Activated T-helper 1 cell treated with anti-CD3 and anti-CD28 coated beads, Interleukin-12 subunit alpha, Interleukin-12 subunit beta, Interleukin-2, Interleukin-4 antibody, amounts not matched to agents 30 ng/mL and 10 ng/mL and 1 ng/mL, durations not matched to agents 14 hours and 24 hours and 36 hours (primary cell): ENCODE measurements at places on chromosomes 2 and 18. TPM values are rescaled to one million over a fixed set of nuclear protein-coding genes. Genes with fewer than 3 reads are reported as not detected.

IFT172 gene
- total RNA-seq = 13.4 and 13.5 TPM in 2 replicates

SERPINB5 gene
- total RNA-seq = not detected in 2 replicates

DNA sequence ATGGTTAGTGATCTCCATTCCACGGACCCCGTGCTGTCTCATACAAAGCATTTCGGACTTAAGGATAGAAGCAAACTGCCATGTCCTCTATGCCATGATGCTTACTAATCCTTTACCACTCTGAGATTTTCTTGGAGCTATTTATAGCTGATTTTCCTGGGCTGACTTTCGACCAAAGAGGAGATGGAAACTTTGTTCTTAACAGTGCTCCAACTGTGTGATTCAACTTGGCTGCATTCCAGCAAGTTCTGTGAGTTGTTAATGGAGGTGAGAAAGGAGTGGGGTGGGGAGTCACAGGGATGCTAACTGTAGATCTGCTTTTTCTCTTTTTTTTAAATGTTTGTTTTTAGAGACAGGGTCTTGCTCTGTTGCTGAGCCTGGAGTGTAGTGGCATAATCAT lies 45.5 kb upstream of the MSH2 start:
- no peak for DNase-seq
- no peaks in the 10 kb centered on the region for H3K4me1 ChIP-seq
- H3K4me3 ChIP-seq = no peak overlapping the region
- no peaks in the 10 kb centered on the region for H3K27me3 ChIP-seq
- no peak overlapping the region for H3K27ac ChIP-seq

DNA sequence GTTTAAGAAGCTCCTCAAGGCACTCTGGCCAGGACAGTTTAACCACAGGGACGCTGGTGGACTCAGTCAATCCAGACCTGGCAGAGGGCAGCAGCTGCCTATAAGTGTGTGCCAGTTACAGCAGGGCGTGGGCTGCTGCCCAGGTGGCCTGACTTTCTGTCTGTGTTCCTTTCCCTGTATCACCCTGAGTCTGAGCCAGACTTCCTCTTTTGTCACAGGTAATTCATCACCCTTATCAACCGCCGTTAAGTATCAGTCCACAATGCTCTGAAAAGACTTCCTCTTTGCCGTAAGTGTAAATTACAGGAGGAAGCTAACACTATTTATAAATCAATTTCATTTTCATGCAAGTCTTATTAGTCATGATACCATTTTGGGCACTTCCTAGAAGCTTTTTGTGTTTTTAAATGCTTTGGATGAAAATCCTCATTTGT lies 7.0 kb downstream of the LPIN1 start:
- peak overlapping the region; percentile 69 for H3K4me3 ChIP-seq
- DNase-seq = no peak
- no peaks in the 10 kb centered on the region for H3K27me3 ChIP-seq
- H3K4me1 ChIP-seq = peaks cover 85% of the 10 kb centered on the region
- peak overlapping the region; percentile 82 for H3K27ac ChIP-seq

DNA sequence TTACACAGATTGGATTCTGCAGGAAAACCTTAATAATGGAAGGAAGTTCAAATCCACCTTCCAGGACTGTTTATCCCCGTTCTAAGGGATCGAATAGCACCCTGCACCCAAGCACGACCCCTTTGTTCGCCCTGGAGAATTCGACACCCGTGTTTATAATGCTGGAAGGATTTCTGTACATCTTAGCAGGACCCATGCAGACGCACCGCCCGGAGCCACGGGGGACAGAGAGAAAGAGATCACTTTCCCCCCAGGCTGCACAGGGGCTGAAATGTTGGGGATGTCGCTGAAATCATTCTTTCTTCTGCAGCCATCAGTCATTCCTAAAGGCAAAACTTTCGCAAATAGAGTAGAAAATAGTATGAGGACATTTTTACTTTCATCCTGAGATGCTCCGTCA lies 238.7 kb upstream of the SALL3 start:
- no peaks in the 10 kb centered on the region for H3K36me3 ChIP-seq
- DNase-seq = no peak

DNA sequence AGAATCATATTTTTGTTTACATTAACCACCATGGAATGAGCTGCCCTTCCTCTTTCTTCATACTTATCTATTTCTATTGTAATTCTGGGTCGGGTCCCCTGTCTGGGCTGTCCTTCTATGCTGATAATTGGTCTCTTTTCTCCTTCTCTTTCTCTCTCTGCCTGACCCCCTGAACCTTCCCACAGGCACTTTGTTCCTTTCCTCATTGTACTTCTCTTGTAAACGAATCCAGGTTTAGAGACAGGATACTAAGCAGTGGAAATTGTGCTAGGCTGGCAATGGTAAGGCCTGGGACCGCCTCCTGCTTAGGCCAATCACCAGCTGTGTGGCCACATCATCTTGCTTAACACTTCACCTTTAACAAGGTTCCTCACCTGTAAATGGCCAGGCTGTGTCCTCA lies 137.0 kb downstream of the ZNF532 start:
- DNase-seq = no peak
- H3K4me1 ChIP-seq = no peaks in the 10 kb centered on the region
- H3K27me3 ChIP-seq = peaks cover 10% of the 10 kb centered on the region
- H3K27ac ChIP-seq = no peak overlapping the region
- H3K36me3 ChIP-seq = no peaks in the 10 kb centered on the region
- H3K4me3 ChIP-seq = no peak overlapping the region

- no peaks in the 10 kb centered on the region for H3K4me1 ChIP-seq
- no peak for DNase-seq
- H3K27ac ChIP-seq = no peak overlapping the region
- no peaks in the 10 kb centered on the region for H3K36me3 ChIP-seq
- peaks cover 5% of the 10 kb centered on the region for H3K27me3 ChIP-seq
- no peak overlapping the region for H3K4me3 ChIP-seq
Observed at GRCh38 chr2:133271105-133271504, 297.2 kb downstream of the NCKAP5 start.

- H3K4me3 ChIP-seq = peak overlapping the region; percentile 72
- peak overlapping the region; percentile 63 for H3K27ac ChIP-seq
- H3K36me3 ChIP-seq = no peaks in the 10 kb centered on the region
- peaks cover 52% of the 10 kb centered on the region for H3K4me1 ChIP-seq
- peak; percentile 31 for DNase-seq
Observed at GRCh38 chr2:112156152-112156986, 18.2 kb downstream of the FBLN7 start.

DNA sequence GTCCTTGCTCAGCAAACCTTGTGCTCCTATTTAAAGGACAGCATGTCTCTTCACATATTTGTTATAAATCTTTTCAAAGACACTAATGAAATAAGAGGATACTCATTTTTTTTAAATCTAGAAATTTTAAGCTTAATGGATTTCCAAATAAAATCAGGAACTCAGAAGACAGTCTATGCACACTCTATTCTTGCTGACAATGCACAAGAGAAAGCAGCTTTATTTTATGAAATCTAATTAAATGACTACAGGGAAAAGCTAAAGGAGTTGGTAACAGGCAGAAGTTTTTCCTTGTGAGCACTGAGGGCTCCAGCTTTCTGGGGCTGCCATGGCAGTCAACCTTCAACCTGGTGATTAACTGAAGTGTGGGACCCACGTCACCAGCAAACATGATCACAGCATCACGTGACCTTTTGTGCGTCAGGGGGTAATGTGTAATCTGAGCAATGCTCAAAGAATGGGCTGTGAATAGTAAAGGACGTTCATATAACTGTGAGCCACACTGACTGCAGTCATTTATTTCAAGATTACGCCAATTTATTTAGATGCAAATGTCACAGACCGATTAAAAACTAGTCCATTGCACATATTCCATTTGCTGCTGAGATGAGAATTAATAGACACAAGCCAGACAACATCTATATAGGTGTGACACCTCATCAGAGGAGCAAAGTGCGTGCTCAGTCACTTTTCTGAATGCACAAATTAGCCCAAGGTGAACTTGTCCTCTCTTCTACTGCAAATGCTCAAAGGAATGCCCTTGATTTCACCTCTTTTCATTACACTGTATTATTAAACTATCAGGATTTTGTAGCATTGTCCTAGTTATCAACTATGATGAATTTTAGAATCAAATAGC lies 11.6 kb upstream of the DNER start:
- no peak for DNase-seq
- H3K36me3 ChIP-seq = no peaks in the 10 kb centered on the region
- H3K4me3 ChIP-seq = no peak overlapping the region
- peaks cover 9% of the 10 kb centered on the region for H3K4me1 ChIP-seq
- peaks cover 11% of the 10 kb centered on the region for H3K27me3 ChIP-seq

TNFRSF11A gene
- total RNA-seq = 22.9 and 27.1 TPM in 2 replicates

- no peaks in the 10 kb centered on the region for H3K27me3 ChIP-seq
- no peaks in the 10 kb centered on the region for H3K36me3 ChIP-seq
- H3K4me1 ChIP-seq = no peaks in the 10 kb centered on the region
- no peak overlapping the region for H3K27ac ChIP-seq
Observed at GRCh38 chr2:66469214-66469902, 34.4 kb downstream of the MEIS1 start.

DNA sequence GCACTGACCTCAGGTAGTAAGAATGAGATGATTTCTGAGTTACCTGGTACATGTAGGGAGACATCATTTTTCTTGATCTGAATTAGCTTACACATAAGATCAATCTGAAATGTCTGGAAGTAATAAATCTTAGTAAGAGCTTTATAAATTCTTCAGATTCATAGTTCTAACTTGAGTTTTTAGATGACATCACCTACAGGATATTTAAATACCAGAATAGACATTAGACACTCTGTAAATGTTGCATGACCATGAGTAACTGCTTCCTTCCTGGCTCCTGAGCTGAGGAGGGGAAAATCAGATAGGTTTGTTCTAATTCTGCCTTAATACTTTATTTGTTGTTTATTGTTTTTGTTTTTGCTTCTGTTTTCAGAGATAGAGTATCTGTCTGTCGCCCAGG lies 181.8 kb downstream of the PHLPP1 start:
- H3K4me3 ChIP-seq = no peak overlapping the region
- no peak for DNase-seq
- H3K27me3 ChIP-seq = no peaks in the 10 kb centered on the region
- peaks cover 9% of the 10 kb centered on the region for H3K4me1 ChIP-seq

NGEF gene
- 0.21 TPM in 1 of 2 replicates, not detected in the other for total RNA-seq

DNA sequence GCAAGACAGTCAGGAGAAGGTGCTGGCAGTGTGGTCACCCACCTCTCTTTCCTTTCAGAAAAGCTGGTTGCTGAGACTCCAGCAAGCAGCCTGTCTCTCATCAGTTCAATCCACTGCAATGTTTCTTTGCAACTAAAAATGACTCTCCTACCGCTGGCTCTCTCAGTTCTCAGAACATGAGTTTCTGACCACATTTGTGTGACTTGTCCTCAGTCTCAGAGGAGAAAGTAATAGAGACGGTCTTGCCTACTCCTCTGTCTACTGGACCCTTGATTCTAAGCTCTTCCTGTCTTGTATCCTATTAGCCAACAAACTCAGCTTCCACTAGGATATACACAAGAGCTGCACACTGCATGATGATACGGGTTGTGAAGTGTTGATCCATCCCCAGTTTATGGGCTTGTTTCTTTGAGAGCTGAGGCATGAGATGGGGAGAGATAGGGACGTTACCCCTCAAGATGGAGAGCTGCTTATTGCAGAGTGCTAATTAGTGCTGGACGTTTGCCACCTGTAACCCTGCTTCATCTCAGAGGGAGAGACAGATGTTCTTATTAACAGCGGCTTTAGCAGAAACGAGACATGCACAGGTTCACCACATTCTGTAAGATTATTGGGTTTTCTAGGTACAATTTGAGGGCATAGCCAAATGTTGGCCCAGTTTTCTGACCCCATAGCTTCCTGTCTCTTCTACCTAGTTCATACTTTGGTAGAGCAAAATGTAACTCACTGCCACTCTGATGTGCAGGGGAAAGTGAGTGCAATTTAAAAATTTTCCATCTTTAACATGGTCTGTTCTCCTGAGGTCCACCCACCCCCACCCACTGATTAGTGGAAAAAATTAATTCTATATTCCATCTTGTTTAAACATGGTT lies 32.4 kb upstream of the YWHAQ start:
- peaks cover 20% of the 10 kb centered on the region for H3K4me1 ChIP-seq
- DNase-seq = no peak
- no peak overlapping the region for H3K27ac ChIP-seq
- H3K36me3 ChIP-seq = no peaks in the 10 kb centered on the region
- H3K27me3 ChIP-seq = peaks cover 10% of the 10 kb centered on the region

- H3K4me1 ChIP-seq = peaks cover 9% of the 10 kb centered on the region
- H3K36me3 ChIP-seq = peaks cover 2% of the 10 kb centered on the region
- H3K27me3 ChIP-seq = peaks cover 38% of the 10 kb centered on the region
- no peak for DNase-seq
- no peak overlapping the region for H3K27ac ChIP-seq
Observed at GRCh38 chr2:157606534-157606933, 22.1 kb downstream of the ACVR1C start.

DNA sequence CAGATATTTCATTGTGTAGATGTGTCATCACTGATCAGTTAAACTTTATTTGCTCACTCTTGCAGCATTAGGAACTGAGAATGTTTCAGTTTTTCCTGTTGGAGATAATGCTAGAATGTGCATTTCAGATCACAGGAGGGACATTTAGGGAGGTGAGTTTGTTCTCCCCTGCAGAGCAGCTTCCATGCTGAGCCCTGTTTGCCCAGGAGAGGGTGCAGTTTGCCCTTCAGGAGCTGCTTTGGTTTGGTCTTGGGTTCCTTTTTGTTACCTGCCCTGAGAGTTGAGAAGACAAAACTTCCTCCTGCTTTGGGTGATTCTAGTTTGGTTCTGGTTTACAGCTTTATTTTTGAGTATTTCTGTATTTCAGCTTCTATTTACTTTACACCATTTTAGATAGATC lies 49.9 kb downstream of the DGKD start:
- no peak overlapping the region for H3K4me3 ChIP-seq
- peaks cover 26% of the 10 kb centered on the region for H3K36me3 ChIP-seq
- peak; percentile 58 for DNase-seq

ITPRIPL1 gene
- 52.1 and 54.5 TPM in 2 replicates for total RNA-seq

GRCh38 chr2:29627279-29627711 lies 294.1 kb downstream of the ALK start:
- H3K4me1 ChIP-seq = no peaks in the 10 kb centered on the region
- no peak overlapping the region for H3K4me3 ChIP-seq
- DNase-seq = no peak
- no peaks in the 10 kb centered on the region for H3K36me3 ChIP-seq
- no peak overlapping the region for H3K27ac ChIP-seq
- H3K27me3 ChIP-seq = peaks cover 1% of the 10 kb centered on the region

SLC16A14 gene
- total RNA-seq = 3.1 and 3.3 TPM in 2 replicates

LIPT1 gene
- total RNA-seq = 2.2 and 3.3 TPM in 2 replicates

GRCh38 chr2:65751408-65751807 lies 319.0 kb upstream of the SPRED2 start:
- no peaks in the 10 kb centered on the region for H3K27me3 ChIP-seq
- DNase-seq = no peak
- no peak overlapping the region for H3K27ac ChIP-seq

- DNase-seq = no peak
- no peaks in the 10 kb centered on the region for H3K27me3 ChIP-seq
- peak overlapping the region; percentile 87 for H3K27ac ChIP-seq
- peak overlapping the region; percentile 71 for H3K4me3 ChIP-seq
- peaks cover 5% of the 10 kb centered on the region for H3K36me3 ChIP-seq
Observed at GRCh38 chr2:197322724-197323720, 12.4 kb upstream of the ANKRD44 start.

- no peak overlapping the region for H3K27ac ChIP-seq
- H3K27me3 ChIP-seq = peaks cover 9% of the 10 kb centered on the region
- H3K36me3 ChIP-seq = no peaks in the 10 kb centered on the region
- H3K4me1 ChIP-seq = no peaks in the 10 kb centered on the region
- H3K4me3 ChIP-seq = no peak overlapping the region
Observed at GRCh38 chr18:11729556-11729955, 40.5 kb downstream of the GNAL start.

FBXO41 gene
- 29.3 and 30.9 TPM in 2 replicates for total RNA-seq
